ENCODE measurements at places on chromosomes 6 and 20.

- no peak for DNase-seq
Measured at GRCh38 chr20:1632178-1632577, 12.4 kb upstream of the SIRPB1 start.

- peak; percentile 77 for DNase-seq
Measured at GRCh38 chr20:24598996-24599395, 129.6 kb downstream of the SYNDIG1 start.

DNA sequence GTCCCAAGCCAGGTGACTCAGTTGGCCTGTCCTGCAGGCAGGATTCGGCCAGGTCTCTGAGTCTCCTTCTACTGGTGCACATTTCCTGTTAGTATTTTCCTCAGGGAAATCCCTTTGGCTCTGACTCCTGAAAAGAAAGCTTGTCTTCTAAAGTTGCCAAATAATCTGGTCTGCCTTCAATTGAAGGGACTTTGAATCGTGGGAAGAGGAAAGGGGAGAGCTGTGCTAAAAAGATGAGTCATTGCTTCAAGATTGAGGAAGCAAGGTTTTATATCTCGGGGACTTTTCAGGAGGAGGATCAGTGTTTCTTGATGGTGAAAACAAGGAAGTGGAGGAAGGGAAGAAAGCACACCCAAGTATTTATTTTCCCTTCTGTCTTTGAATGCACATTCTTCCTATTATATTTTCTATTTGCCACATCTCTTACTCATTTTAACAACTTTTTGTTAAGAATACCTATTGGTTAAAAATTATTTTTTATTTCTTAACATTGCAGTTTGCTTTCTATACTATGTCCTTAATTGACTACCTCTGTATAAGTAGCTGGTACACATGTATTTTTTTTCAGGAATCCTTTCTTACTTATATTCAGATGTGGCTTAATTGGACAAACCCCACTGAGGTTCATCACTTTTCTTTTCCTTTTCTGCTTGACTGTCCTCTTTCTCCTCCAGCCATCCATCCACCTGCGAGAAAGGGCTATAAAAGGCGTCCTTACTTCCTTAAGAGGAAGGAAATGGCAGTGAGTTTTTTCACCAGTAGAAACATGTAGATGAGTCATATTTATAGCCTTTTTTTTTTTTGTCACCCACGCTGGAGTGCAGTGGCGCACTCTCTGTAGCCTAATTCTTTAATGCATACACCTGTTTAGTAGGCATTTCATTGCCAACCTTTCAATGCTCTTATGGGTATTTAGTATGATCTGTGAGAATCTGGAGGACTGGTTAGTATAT lies 15.0 kb upstream of the IFNGR1 start:
- DNase-seq = peak; percentile 54

- no peak for DNase-seq
Measured at GRCh38 chr6:165806126-165806810, 143.2 kb upstream of the PDE10A start.

DNA sequence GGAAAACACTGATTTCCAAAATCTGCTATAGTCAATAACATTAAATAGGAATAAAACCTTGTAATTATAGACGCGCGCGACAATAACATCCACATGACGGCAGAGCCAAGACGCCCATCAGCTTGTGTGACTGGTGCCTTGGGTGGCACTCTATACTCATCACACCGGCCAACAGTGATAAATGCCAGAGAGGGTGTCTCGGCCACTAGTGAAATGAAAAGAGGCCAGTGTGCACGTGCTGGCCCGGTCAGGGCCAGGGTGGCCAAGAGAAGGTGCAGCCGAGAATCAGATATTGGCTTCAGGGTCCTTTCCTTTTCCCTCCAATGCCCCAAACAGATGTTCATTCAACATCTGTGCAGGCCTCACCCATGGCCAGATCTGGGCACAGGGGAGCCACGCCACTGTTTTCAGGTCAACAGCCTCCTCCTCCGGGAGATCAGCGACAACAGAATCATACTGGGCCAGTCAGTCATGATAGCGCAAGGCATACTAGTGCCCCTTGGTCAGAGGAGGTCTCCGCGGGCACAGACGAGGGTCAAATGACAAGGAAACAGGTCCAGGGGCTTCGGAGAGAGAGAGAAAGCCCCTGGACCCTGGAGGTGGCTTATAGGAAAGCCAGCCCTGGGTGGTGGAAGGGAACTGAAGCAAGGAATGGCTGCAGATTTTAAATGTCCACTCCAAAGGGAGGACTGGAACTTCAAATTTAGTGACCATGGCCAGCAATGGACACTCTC lies 134.5 kb downstream of the PRND start:
- no peak for DNase-seq

GRCh38 chr6:96582436-96582835 lies 19.5 kb downstream of the FHL5 start:
- DNase-seq = no peak

- no peak for DNase-seq
Measured at GRCh38 chr6:107641071-107641470, 151.2 kb downstream of the SOBP start.

DNA sequence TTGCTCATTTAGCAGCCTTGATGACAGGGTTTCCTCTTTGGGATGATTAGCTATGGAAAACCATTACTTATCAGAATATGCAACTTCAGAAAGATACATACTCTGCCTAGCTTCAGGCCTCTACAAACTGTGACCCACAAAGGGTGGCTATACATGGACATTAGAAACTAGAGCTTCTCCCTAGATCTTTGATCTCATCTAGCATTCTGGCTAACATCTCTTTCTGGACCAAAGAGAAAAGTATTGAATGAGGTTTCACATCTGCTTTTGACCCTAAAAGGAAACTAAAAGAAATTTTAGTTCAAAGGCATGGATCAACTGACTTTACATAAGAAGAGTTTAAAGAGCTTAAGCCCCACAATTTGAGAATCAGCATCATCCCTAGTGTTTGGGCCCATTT lies 12.4 kb upstream of the HMGN3 start:
- no peak for DNase-seq

DNA sequence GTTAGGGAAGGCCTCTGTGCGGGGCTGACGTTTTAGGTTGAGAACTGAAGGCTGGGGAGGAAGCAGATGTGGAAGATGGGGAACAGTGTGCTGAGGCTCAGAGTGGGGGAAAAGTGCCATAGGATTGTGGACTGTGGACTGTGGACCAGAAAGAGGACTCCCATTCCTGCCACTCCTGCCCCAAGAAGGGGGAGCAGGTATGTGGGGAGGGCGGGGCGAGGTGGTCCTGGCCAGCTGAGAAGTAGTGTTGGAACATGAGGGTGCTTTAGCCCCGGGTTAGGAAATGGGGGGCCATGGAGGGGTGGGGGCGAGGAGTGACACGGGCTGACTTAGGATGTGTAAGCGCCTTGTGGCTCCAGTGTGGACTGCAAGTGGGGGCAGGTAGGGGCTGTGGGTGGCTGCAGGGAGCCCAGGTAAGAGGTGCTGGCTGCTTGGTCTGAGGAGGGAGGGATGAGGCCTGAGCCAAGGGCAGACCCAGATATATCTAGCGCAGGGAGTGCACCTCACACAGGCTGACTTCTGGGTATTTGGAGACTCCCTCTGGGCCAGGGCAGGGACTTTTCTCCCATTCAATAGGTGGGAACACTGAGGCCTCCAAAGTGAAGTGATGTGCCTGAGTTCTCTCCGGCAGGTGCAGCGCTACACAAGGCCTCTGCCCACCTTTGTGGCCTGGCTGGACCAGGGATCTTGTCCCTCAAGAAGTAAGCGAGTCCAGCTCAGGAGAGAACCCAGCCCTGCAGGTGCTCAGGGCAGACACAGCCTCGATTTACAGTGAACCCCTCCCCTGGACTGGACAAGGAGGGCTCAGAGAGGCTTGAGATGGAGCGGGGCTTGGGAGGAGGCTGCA lies 76.6 kb upstream of the TOX2 start:
- no peak for DNase-seq

GRCh38 chr6:32070814-32071543 lies 32.8 kb downstream of the CYP21A2 start:
- no peak for DNase-seq

- DNase-seq = no peak
Measured at GRCh38 chr20:57930351-57930750, 220.5 kb upstream of the PMEPA1 start.

- DNase-seq = no peak
Measured at GRCh38 chr20:4781637-4782377, 60.1 kb downstream of the PRND start.

GRCh38 chr20:49712996-49713752 lies 504 bp downstream of the B4GALT5 start:
- DNase-seq = peak; percentile 36

- DNase-seq = peak; percentile 1
Measured at GRCh38 chr6:148657048-148657447, 89.8 kb upstream of the UST start.

DNA sequence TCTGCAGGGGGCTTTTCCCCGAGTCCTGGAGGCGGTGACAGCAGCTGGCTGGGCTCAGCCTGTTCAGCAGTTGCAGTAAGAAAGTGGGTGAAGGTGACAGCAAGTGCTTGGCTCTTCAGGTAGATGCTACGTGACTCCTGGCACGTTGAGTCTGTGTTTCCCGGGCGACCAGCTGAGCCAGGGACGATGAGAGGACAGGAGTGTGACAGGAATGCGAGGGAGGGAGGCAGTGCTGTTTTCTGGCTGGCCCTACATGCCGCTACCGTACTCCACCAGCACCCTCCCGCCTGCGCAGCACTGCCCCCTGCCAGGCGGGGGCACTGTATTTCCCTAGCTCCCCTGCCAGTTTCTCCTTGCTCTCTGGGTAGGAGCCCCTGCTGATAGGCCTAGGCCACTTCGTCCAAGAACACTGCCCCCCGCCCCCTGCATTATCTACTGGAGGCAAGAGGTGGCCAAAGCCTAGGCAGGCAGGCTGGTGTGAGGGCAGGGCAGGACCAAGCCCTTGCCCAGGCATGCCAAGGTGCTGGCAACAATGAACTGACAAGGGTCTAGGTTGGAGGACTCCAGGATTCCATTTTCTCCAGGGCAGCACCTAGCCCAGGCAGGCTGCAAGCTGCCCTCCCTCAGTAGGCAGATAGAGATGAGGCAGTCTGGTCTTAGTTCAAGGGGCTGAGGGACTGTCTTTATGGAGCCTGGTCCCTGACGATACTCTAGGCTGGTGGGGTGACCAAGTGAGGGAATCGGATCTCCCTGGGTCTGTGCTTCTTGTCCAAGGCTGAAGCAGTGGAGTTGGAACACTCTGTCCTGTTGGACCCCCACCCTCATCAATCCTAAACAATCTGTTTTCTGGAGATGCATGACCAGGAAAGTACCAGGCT lies 19.2 kb downstream of the MRPS18A start:
- peak; percentile 76 for DNase-seq

GRCh38 chr20:61830991-61831390 lies 234.7 kb downstream of the TAF4 start:
- no peak for DNase-seq

DNA sequence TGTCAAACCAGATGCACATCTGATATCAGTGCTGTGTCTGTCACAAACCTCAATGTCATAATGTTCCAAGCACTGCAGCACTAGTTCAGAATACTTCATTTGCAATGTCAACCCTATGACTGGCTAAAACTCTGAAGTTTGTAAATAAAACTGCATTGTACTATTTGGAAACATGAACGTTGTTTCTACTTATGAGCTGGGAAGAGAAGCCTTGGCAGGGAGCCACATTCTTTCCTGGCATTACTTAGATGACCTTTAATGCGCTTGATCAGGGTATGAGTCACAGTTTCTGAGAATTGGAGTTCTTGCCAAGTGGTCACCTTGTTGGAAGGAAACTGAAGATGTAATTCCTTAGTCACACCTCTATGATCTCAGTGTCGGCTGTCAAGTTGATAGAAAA lies 664.8 kb upstream of the MMS22L start:
- DNase-seq = peak; percentile 75

- no peak for DNase-seq
Measured at GRCh38 chr6:43292763-43293318, 5.2 kb upstream of the SLC22A7 start.

- DNase-seq = no peak
Measured at GRCh38 chr20:10954908-10955580, 281.2 kb upstream of the JAG1 start.

DNA sequence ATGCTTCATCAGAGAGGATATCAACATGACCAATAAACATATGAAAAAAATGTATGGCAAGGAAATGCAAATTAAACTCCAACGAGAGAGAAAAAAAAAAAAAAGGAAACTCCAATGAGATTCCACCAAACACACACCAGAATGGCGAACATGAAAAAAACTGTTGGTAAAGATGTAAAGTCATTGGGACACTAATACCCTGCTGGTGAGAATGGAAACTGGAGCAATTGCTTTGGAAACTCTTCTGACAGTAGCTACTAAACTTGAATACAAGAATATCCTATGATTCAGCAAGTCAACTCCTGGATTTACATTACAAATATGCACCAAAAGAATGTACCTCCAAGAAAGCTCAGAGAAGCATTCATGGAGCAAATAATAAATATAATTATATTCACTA lies 260.7 kb upstream of the ECI2 start:
- DNase-seq = no peak

- no peak for DNase-seq
Measured at GRCh38 chr6:34524971-34525370, 31.2 kb downstream of the SPDEF start.

DNA sequence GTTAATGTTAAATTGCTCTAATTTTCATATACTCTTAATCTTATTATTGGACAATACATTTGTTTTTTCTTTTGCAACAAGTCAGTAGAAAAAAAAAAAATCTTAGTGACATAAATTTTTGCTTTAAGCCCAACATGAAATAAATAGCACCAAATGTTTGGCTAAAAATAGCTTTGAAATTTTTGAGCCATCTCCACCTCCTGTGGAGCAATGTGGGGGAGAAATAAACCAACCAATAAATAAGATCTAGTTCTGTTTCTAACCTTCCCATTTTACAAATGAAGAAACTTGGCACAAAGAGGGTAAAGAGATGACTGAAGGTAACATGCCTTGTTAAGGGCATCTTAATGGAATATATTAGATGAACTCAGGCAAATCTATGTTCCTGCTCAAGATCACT lies 91.4 kb downstream of the PRKN start:
- DNase-seq = no peak

DNA sequence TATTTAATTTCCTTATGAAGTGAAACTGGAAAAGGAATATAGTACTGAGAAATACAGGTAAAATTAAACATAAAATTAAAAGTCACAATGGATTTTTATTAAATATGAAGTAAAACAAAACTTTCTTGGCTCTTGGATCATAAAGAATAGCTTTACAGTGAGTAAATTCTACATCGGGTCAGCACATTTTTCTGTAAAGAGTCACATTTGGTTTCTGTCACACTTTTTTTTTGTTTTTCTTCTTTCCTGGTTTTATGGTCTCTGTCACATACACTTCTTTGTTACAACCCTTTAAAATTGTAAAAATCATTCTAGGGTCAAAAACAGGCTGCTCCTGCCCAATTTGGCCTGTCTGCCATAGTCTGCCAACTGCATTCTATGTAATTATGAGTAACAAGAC lies 254.4 kb upstream of the POU3F2 start:
- no peak for DNase-seq

GRCh38 chr6:130947464-130947863 lies 115.6 kb downstream of the EPB41L2 start:
- DNase-seq = no peak

- DNase-seq = no peak
Measured at GRCh38 chr6:141510803-141511202, 621.9 kb upstream of the GJE1 start.
